Stimulated activated CD4-positive, alpha-beta T cell treated with anti-CD3 and anti-CD28 coated beads, Interleukin-1b, Interleukin-23, amount 100 ng/mL, for 48 hours (primary cell): ENCODE measurements at places on chromosomes 16 and 17.

DNA sequence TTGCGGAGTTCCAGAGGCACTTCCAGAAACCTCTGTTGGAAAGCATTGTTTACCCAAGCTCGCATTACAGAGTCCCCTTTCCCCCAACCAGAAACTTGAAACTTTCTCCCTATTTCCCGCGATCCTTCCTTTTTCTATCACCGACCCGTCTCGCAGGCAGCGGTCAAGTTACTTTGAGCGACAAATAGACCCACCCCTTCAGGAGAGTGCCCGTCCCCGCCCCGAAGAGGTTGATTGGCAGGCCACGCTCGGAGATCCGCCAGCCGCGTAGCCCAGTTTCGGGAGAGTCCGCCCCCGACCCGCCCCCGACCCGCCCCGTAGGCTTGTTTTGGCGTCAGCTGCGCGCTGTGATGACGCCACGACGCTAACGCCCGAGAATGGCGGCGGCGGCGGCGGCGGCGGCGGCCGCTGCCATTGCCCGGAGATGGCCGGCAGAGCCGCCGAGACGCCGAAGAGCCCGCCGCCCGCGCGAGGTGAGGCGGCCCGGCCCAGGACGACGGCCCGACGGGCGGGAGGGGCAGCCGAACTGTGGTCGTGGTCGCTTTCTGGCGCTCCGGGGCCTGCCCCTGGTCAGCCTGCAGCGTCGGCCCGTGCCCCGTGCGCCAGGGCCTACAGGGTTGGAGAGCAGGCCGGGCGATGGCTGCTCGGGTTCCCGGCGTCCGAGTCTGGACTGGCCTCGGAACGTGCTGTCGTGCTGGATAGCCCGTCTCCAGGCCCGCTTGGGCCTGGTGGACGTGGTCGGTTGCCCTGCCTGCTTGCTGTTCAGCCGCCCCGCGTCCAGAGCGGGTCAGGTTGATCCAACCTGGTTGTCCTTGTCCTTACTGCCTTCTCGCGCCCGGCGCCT, at the start of gene PSKH1:
TSS of gene PSKH1 (plus strand) at position 356 of the 844 bp plus-strand sequence. CDS start 15,496 bp downstream, outside the sequence.
- peak; percentile 94 for DNase-seq

DNA sequence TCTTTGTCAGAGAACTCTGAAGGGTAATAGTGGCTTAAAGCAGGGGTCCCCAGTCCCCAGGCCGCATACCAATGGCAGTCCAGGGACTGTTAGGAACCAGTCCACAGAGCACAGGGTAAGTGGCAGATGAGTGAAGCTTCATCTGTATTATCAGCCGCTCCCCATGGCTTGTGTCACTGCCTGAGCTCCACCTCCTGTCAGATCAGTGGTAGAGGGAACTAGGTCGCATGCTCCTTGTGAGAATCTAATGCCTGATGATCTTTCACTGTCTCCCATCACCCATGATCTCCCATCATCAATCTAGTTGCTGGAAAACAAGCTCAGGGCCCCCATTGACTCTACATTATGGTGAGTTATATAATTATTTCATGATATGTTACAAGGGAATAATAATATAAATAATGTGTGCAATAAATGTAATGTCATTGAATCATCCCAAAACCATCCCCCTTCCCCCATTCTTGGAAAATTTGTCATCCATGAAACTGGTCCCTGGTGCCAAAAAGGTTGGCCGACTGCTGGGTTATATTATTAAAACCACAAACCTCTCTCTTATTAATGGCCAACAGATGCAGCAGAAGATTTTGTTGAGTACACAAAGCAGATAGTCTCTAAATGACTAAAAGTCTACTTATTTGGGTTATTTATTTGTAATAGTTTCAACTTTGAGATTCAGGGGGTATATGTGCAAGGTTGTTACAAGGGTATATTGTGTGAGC, 782.7 kb downstream of the CDH11 start:
- DNase-seq: no peak

DNA sequence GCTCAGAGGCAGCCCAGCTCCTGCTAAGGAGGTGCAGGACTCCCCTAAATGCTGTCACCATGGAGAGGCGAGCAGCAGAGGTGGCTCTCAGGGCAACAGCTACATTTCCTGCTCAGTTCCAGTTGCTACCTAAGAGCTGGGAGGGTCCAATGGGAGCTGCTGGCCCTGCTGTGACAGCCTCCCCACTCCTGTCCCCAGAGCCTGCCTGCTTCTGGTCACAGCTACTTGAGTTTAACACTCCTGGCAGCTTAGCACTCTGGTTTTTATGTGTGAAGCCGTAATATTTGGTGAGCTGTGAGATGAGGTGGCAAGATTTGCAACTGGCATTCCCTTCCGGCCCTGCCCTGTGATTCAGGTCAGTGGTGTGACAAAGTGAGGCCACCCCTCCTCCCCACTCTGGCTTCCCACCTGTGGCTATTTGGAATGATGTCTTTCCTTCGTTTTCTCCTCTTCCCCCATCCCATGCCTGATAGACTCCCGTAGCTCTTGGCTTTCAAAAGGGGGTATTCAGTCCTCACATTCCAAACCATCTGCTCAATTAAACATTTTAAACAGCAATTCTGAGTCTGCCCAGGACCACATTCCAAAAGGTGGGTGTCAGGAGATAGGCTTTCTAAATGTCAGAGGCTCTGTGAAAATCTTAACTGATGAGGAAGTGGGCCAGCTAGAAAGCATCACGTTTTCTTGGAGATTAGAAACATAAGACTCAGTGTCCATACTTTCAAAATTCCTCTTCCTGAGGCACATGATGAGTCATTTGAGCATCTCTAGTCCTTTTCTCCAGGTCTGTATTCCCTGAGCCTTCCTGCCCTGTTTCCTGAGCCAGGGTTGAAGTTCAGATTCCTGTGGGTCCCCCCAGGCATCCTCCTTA, 42.6 kb upstream of the SKAP1 start:
- DNase-seq: no peak

GRCh38 chr17:60562421-60562820, 36.4 kb upstream of the APPBP2 start:
- no peak for DNase-seq

- DNase-seq: no peak
Observed at GRCh38 chr17:9771465-9771864, 19.9 kb downstream of the DHRS7C start.

- no peak for DNase-seq
Observed at GRCh38 chr16:2443555-2443954, 14.3 kb downstream of the CCNF start.

GRCh38 chr17:80645706-80646325, 101.2 kb downstream of the RPTOR start:
- DNase-seq: no peak

DNA sequence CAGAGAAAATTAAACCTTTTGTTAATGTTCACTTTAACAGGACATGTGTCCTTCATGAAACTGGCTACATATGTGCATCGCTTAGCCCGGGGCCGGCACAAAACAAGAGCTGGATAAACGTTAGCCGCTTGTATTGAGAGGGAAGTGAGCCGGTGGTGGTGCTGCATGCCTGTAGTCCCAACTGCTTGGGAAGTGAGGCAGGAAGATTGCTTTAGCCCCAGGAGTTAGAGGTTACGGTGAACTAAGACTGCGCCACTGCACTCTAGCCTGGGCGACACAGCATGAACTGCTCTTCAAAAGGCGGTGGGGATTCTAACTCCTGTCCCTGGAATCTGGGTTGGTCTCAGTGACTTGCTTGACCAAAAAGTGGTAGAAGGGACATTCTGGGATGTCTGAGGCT, 15.0 kb upstream of the SPHK1 start:
- no peak for DNase-seq

- no peak for DNase-seq
Observed at GRCh38 chr16:11133344-11133943, 122.6 kb downstream of the SOCS1 start.

GRCh38 chr16:79542237-79542774, 58.2 kb downstream of the MAF start:
- DNase-seq: no peak

- DNase-seq: no peak
Observed at GRCh38 chr17:73533127-73533526, 111.1 kb downstream of the SDK2 start.

DNA sequence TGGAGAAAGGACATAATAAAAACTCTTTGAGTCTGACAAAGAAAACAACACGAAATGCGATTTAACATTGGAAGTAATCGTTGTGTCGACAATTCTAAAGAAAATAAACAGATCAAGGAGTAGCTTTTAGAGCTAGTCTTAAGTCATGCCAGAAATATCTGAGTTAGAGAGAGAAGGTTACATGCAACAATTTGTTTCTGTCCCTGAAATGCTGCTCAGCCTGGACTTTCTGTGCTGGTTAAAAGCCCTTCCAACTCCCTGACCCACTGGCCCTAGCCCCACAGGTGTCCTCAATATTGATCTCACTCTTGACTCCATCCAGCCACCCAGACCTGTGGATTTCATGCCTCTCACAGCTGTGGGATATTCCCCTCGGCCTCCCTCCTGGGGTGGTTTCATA, 33.2 kb upstream of the TEX2 start:
- no peak for DNase-seq

DNA sequence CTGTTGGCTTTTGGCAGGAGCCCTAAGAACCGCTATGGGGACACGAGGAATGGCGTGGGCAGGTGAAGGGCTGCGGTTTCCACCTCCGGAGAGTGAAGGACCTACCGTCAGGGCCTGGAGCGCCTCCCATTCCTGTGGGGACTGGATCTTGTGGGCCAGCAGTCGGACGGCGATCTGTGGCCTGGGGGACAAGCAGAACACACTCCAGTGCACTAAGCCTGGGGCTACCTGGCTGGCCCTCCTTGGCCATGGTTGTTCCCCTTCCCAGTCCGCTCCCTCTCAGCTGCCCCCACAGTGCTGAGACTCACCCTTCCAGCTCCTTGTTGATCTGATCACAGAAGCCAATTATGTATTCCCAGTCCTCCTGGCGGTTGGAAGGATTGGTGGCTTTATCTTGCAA, 15.0 kb downstream of the GGA3 start:
- no peak for DNase-seq

DNA sequence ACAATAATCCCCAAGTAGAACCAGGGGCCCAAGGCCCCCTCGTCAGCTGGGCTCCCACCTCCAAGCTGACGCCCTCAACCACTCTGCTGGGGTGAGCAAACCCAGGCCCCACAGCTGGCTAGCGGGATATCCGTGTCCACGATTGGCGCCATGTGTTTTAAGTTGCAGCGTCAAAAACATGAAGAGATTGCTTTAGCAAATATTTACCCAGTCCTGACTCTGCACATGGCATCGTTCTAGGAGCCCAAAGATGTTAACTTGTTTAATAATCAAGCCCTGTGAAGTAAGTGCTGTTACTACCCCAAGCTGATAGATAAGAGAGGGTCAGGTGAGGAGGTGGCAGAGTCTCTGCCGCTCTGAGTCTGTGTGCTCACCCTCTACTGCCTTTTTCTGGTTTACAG, 344 bp upstream of the SEPTIN12 start:
- DNase-seq: no peak

DNA sequence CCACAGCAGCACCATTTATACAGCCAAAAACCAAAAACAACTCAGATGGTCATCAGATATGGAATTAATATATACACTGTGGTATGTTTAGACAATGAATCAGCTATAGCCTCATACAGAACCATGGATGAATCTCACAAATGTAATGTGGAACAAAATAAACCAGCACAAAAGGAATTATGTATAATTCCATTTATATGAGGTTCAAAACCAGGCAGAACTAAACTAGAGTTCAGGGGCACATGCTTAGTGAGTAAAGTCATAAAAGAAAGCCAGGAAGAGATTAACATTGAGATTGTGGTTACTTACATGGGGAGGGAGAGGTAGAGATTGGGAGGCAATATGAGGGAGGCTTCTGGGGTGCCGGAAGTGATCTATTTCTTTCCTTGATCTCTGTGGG, 231.1 kb downstream of the COPRS start:
- DNase-seq: no peak

- DNase-seq: peak; percentile 63
Observed at GRCh38 chr17:82105882-82106687, 8.0 kb upstream of the FASN start.

- DNase-seq: no peak
Observed at GRCh38 chr17:69608141-69608540, 193.6 kb downstream of the MAP2K6 start.

GRCh38 chr17:47304186-47304585, 19.6 kb upstream of the EFCAB13 start:
- DNase-seq: no peak

DNA sequence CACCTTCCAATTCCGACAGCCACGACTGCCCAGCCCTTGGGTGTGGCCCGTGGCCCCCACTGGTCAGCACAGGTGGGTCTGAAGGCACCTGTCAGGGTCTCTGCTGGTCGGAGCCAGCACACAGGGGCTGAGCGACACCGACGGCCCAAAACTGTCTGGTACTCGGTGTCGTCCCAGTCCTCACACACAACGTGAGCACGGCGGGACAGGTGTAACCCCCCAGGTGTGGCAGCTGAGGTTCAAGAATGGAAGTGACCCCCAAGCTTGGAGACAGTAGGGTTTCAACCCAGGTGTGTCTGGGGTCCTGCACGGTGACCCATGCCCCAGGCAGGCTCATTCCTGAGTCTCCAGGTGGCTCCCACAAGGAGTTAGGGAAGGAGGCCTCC, 1.0 kb downstream of the GALNS start:
- DNase-seq: no peak

- DNase-seq: no peak
Observed at GRCh38 chr16:28059841-28060575, 3.5 kb downstream of the GSG1L start.

DNA sequence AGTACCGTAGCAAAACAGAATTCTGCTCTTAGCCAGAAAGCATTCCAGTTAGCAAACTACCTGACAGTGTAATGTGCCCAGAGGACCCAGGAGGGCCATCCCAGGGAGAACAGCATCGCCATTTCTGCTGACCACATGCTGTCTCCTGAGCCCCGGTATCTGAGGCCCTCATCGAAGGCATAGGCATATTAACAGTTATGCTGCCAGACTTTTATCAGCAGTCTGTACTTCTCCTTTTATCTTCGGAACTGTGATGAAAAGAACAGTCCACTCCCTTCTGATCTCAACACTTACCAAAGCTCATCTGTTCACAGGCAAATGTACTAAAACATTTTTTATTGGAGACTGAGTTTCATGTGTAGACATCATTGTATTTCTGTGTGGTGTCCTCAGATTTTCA, 236.4 kb downstream of the PRKCA start:
- DNase-seq: no peak
